ENCODE measurements at places on chromosomes 3 and 15.

GRCh38 chr15:51483985-51484384 lies 138.6 kb downstream of the DMXL2 start:
- no peak for DNase-seq

GRCh38 chr3:104388619-104389018 lies 978.1 kb upstream of the ALCAM start:
- DNase-seq: no peak

DNA sequence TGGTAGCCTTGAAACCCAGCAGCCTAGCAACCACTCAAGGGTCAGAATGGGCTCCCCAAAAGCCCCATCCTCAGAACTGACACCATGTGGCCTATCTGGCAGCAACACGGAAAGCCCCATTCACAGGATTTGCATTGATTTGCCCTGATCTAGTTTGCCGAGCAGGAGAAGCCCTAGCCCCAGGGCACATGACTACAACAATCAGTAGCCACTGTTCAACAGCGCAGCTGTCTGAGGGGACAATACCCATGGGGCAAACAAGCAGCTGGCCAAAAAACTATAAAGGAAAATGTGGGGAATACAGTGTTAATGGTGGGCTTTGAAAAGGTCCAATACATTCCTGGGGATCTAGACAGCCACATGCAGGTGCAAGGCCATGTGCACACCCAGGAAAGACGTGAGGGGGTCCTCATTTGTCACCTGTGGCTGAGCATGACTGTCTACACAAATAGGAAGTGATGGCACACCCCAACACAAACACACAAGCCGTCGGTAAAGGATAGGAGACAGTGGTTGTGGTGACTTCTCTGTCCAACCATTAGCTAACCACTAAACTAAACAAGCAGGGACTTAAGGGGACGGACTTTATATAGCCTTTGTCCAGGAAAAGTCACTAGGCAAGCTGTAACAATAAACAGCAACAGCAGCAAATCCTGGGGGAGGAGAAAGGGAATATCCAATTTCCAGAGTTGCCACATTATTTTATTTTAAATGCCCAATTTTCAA lies 113.7 kb downstream of the LRIG1 start:
- DNase-seq: no peak

DNA sequence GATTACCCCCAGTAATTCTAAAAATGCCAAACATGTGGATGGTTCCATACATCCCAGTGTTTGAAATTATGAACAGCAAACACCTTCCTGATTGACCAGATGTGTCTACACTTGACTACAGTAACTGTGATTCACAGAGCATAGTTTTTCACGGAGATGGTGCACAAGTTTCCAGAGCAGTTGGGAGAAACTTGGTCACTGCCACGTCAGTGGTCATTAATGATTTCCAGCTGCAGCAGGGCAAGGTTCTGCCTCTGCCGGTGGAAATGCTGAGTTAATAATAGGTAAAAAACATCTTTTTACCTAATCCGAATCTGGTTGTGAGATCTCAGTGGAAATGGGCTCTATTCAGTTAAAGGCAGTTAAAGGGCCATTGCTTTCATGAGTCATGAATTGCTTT lies 154.1 kb upstream of the FEZF2 start:
- DNase-seq: no peak

DNA sequence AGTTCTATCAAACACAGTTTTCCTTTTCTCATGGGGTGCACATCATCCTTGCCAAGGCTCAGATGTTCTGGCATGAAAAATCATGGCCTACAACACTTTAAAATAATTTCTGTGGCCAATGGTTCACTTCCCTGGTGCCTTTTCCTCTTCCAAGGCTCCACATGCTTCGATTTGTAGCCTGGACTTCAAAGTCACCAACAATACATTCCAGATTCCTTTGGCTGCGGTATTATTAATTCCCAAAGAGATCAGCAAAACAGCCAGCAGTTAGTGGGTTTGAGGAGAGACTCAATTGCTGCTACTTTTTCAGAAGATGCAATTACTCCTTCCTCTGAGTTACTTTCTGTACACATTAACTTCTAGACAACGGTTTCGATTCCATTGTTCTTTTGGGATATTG lies 80.3 kb upstream of the CCDC80 start:
- no peak for DNase-seq

DNA sequence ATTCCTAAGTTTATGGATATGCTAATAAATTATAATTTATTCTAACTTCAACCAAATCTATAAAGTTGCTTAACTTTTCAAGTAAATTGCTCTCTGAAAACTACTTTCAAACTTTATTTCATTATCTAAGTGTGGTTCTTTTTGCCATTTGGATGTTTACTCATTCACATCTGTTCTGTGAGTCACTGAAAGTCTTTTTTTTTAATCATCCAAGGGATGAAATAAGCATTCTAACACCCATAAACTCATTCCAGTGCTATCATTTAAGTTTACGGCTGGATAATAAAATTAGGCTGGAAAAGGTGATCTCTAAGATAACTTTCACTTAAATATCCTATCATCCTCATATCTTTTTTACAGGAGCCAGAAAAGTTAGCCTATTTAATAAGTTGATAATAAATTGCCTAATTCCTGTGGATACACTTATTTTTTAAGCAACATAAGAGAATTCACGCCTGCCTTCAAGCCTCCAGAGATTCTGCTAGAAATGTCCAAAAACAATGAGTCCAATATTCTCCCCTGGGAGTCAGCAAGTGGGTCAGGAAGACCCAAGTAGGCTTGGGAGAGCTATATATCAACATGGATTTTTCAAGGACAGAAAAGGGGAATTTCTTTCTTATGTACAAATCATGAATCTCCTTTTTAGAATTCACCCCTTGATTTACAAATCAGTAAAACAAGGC lies 25.8 kb downstream of the SCG3 start:
- no peak for DNase-seq

DNA sequence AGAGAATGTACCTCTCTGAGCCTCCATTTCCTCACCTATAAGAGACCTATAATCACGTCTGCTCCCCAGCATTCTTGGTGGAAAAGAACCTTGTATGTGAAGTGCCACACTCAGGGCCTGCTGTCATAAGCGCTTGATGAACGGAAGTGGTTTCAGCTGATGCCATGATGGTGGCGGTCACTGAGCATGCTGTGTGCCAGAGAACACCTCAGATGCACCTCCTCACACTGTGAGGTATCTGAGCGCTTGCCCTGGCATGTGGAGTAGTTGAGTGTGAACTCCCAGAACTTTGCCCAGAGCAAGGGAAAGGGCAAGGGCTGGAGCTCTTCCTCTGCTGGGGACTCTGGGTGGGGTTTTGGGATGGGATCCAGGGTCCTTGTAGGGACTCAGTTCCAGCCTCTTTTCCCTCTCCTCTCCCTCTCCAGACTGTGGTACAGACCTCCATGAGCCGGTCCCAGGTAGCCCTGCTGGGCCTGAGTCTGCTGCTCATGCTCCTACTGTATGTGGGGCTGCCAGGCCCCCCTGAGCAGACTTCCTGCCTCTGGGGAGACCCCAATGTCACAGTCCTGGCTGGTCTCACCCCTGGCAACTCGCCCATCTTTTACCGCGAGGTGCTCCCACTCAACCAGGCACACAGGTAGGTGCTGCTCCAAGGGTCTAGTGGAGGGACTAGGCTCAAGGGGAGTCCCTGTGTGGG lies 2.7 kb downstream of the ABHD14A start:
- DNase-seq: no peak

DNA sequence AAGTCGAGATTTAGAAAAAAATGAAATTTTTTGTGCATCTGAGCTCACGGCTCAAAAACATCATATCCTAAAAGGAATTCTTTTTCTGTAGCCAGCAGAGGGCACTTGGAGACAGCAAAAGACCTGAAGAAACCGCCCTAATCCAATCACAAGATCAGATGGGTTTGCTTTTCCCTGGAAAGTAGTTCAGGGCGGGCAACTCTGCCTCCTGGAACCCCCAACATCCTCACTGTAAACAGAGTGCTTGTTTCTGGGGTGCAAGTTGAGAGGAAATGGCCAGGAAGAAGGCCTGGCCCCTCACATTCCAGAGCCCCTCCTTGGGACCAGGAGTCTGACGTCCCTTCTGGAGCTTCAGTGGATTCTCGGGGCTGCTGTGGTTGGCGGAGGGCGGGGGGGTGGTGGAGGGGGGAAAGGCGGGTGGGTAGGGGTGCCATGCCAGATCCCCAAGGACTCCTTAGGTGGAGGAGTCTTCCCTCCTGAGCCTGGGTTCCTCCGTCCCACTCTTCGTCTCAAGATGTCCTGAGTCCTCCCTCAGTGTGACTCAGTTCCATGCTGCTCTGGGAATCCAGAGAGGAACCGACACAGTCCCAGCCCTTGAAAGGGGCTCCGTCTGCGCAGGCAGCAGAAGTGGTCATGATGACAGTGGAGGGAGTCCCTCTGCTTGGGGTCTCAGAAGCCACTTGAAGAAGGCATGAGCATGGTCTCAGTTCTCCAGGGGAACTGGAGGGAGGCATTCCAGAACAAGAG lies 35.9 kb downstream of the CCK start:
- DNase-seq: peak; percentile 16

DNA sequence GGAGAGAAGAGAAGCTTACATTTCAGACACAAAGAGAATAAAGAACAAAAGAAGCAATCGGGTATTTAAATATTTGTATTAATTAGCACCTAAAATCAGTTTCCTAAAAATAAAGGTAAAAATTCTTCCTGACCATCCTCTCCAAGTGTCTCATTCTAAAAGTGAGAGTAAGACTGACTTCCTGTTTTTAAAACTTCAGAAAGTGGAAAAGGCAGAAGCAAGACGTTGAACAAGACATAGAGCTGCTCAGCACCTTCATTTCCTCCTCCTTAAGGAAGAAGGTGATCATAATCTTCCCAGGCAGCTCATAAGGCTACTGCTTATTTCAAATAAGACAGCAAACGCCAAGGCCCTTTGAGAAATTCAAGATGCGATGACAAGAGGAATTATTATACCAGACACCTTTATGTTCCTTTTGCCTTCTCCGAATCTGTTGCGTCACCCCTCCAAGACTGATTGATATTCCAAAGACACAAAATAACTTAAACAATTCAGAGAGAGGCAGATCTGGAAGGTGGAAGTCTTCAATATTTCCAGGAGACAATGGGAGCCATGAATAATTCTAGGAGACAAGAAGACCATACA lies 238.8 kb upstream of the TLE3 start:
- no peak for DNase-seq

DNA sequence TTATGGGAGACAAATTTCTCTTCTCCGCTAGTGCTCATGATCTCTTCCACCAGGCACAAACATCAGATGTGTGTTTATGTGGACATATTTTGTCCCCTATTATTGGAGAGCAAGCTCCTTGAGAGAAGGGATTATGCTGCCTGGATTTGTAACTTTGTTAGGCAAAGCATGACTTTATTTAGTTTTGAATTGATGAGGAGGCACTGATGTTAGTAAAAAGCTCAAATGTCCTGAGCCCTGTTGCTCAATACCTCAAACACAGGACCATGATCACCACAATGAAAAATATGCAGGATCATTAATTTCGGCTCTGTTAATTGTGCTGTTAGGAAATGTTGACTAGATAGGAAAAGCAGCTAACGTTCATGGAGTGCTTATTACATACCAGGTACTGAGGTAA lies 29.1 kb downstream of the SCG5 start:
- DNase-seq: no peak

DNA sequence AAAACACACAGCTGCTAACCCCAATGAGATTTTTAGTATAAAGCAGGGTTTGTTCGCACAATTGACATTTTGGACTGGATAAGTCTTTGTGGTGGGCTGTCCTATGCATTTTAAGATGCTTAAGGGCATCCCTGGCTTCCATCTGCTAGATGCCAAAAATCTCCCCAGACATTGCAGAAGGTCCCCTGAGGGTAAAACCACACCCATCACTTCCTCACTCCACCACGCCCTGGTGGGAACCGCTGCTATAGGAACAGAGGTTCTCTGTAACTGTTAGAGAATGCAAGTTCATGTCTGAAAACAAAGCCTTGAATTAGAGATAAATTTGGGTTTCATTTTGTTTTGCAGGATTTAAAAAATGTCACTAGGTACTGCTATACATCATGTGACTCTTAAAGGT lies 67.7 kb downstream of the ARHGEF26 start:
- no peak for DNase-seq

- DNase-seq: peak; percentile 85
These were observed 205.6 kb upstream of the DPH6 start for GRCh38 chr15:35751413-35752133.

GRCh38 chr3:126961191-126961790 lies 21.6 kb upstream of the PLXNA1 start:
- no peak for DNase-seq

DNA sequence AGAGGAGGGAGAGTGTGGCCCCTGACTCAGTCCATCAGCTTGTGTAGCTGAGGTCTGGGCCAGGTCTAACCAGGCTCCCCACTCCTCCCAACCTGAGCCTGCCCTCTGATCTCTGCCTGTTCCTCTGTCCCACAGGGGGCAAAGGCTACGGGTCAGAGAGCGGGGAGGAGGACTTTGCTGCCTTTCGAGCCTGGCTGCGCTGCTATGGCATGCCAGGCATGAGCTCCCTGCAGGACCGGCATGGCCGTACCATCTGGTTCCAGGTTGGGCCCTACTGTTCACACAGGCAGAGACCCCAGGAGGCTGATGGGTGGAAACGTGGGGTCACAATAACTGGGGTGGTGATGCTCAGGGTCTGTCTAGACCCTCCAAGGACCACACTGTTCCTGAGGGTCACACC lies 6.8 kb downstream of the NEIL1 start:
- DNase-seq: no peak

DNA sequence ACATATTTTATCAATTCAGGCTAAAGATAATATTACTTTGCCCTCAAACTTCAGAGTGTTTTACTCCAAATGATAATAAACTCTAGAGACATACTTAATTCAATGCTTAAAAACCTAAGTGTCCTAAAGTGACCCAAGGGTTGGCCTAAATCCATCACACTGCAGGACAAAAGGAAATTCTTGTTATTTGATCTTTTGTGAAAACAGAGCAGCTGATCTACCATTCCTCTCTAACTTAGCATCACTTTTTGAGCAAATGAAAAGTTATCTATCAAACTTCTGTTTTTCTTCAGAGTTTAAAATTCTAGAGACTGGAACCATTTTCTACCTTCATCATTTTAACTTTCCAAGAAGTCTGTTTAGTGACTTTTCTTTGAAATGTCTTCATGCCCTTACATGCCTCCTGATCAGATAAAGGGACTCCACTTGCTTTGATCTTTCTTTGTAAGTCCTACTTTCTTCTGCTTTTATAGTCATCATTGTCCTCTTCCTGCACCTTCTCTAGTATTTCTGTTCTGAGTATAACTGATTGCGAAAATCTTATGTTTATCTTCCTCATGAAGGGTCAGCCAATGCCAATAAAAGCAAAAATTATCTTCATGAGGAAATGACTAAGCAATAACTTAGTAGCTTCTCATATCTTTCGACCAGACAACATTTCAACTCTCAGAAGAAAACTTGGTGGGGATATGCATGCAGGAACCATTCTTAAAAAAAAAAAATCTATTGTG lies 378.7 kb upstream of the TGFBR2 start:
- DNase-seq: no peak

DNA sequence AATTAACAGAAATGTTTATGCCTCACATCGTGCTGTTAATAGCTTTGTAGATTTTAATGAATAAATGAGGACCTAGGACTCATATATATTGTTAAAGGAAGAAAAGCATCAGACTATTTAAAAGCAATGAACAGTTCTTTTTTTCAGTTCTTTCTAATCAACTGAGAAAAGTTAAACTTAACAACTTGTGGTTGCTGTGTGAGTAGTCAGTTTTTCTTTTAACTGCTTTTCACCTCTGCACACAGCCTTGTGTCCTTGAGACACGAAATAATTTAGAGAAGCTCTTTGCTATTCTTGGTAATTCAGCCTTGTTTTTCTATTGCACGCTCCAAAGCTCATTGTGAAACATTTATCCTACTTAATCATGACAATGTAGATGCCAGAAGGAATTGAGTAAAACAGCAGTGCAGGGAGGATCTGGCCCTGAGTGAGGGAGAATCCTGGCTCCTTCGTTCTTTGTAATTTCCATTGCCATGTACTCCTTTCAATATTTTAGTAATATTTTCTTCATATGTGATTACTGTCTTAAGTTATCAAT lies 499.0 kb downstream of the PYDC2 start:
- no peak for DNase-seq
